AG09319 (cell line): ENCODE measurements at places on chromosomes 7 and 10.

DNA sequence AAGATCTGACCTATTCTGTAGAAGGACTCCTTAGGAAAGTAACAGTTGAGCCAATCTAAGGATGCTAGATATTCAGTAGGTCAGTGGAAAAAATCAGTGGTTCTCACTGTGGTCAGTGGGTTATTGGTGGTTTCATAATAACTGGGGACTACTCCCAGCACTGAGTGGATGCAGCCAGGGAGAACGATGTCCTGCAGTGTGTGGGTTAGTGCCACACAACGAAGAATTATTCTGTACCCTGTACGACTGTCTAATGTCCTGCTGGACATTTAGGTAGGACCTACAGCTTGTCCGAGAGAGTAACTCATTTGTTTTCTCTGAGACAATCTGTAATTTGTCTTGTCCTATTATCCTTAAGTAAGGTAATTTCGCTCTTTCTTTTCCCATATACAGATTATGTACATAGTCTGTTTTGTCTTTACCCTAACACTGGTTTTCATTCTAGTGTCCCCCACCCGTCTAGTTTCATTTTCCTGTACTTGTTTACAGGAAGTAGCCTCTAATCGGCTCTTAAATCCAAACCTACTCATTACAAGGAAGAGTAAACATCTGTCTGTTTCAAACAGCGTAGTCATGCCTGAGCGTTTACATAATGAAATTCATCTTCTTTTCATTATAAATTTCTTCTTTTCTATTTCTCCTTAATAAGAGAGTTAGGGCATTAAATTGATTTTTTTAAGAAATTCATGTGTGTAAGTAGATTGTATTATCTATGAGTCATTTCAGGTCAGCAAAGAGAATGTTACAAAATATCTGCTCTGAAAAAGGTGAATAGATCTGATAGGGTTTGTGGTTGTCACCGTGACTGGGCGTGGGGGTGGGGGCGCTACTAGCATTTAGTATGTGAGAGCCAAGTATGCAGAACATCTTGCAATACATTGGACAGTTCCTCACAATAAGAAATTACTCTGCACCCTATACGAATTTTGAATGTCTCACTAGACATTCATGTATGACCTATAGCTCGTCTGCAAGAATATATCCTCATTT, 8.3 kb upstream of the ZC3HAV1L start:
- no peak for DNase-seq

GRCh38 chr10:19531324-19531723, 284.9 kb upstream of the PLXDC2 start:
- DNase-seq = no peak

- no peak for DNase-seq
Observed at GRCh38 chr10:132142396-132143161, 44.2 kb upstream of the DPYSL4 start.

DNA sequence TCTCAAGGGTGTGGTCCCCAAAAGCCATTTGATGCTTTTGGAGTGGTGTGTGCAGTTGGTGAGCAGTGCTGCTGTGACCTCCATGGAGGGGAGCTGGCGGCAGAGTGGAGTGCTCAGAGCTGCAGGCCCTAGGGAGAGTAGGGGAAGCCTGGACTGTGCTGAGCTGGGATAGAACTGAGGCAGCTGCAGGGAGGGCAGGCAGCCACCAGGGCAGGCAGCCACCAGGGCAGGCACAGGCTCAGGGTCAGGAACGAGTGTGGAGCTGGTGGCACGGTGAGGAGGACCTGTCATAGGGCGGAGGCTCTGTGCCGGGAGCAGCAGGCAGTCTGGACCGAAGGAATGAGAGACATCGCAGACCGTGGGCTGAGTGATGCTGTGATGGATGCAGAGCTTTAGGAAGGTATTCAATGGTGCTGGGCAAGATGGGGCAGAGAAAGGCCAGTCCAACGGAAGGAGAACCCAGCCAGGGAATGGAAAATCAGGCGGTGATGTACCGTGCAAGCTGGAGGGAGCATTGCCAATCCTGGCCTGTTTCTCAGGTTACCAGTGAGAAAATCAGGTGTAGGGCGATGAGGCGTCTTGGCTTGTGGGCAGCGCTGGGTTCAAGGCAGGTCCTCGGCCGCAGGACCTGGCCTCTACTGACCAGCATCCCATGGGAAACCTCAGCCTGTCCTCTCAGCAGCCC, 152.6 kb downstream of the CAMK1D start:
- DNase-seq = no peak

GRCh38 chr7:22202141-22202540, 154.8 kb downstream of the RAPGEF5 start:
- DNase-seq = no peak

GRCh38 chr10:118900617-118901016, 128.9 kb upstream of the NANOS1 start:
- no peak for DNase-seq

DNA sequence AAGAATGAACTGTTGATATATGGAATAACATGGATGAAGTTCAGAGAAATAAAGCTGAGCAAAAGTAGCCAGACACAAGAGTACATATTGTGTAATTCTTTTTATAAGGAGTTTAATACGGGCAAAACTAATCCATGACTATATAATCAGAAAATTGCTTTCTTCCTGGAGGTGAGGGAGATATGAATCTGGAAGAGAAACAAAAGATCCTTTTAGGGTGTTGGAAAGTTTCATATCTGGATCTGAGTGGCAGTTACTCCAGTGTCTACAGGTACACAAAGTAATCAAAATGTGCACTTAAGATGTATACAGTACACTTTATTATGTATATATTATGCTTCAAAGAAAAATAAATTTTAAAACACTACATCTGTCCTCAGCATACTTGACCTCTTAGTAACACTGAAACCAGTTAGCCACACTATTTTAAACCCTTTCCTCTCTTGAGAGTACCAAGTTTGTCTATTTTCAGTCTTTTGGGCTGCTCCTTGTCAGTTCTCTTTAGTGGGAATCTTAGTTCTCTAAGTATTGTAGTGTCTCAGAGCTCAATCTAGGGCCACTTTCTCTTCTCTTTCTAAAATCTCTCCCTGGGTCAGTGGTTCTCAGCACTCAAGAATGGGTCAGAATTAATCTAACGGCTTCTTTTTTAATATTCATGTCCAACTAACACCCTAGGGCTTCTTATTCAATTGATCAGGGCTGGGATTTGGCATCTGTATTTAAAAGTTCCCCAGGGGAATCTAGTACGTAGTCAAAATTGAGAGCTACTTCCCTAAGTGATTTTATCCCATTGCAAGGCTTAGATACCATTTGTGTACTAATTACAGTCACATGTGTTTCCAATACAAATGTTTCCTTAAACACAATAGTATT, 4.3 kb upstream of the LIPF start:
- DNase-seq = no peak

DNA sequence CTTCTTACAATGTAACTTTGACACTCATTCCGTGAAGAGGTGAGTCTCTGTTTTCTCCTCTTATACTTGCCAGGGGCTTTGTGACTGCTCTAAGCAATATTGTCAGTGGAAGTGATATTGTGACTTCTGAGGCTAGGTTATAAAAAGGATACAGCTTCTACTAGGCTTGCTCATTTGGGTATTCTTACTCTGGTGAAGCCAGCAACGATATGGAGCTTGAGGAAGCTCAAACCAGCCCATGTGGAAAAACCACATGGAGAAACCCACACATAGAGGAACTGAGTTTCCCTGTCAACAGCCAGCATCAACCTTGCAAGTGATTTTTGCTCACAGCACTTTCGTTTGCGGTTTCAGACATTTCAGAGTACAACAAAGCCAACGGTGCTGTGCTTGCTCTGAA, 149.6 kb upstream of the SEMA3E start:
- no peak for DNase-seq

DNA sequence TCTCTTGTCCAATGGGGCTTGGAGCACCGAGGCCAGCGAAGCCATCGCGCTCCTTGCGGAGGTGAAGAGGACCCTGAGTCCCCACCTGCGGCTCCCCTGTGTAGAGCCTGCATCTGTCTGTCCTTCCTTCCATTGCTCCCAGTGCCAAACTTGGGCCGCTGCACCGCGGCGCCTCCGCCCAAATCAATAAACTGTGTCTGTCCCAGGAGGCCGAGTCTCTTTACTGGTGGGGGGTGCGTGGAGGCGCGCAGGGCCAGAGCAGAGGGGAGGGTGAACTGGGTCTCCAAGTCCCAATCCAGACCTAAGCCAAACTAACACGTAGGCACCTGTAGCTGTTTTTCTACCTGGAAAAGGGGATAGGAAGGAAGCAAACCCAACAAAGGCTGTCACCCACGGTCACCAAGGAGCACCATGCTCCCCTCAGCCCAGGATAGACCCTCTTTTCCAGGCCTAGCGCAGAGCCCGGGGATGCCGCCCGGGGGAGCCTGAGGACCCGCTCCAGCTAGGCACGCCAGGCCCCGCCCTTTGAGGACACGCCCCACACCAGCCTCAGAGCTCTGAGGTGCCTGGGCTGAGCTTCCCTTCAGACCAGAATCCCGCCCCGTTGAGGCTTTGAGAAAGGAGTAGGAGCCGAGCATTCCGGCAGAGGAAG, 1.2 kb upstream of the CHAT start:
- no peak for DNase-seq

DNA sequence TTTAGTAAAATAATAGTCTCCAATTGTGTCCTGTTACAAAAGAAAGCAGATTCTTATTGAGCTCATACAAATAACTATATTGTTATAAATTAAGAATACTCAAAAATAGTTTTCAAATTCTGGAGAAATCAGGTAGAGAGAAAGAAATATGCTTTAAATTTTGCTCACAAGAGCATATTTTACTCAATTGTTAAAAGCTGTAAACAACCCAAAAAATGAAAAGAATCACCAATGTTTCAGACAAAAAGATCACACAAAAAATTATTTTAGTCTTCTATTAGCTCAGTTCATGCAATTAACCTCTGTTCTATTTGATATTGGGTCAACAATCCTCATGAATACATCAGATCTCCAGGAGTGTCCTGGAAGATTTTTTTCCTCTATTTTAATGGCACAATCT, 18.6 kb upstream of the TRPV6 start:
- no peak for DNase-seq

GRCh38 chr7:79984210-79984609, 150.4 kb upstream of the GNAI1 start:
- DNase-seq = no peak
